ENCODE measurements at places on chromosomes 12 and 14. TPM values are rescaled to one million over a fixed set of nuclear protein-coding genes. Genes with fewer than 3 reads are reported as not detected.

Gene MANSC4
- polyA plus RNA-seq, result not detected

Gene HELB
- 0.31 TPM for polyA plus RNA-seq

Gene LDHB
- polyA plus RNA-seq, result 193 TPM

Gene CLEC1A
- 1.4 TPM for polyA plus RNA-seq

Gene TMEM229B
- 0.28 TPM for polyA plus RNA-seq

Gene ACOT4
- 1.3 TPM for polyA plus RNA-seq

Gene SERPINA1
- 2.2 TPM for polyA plus RNA-seq

Gene MVK
- polyA plus RNA-seq, result 52.3 TPM

Data from esophagus (tissue), 2 donors.